ENCODE measurements at places on chromosomes 4 and X.

DNA sequence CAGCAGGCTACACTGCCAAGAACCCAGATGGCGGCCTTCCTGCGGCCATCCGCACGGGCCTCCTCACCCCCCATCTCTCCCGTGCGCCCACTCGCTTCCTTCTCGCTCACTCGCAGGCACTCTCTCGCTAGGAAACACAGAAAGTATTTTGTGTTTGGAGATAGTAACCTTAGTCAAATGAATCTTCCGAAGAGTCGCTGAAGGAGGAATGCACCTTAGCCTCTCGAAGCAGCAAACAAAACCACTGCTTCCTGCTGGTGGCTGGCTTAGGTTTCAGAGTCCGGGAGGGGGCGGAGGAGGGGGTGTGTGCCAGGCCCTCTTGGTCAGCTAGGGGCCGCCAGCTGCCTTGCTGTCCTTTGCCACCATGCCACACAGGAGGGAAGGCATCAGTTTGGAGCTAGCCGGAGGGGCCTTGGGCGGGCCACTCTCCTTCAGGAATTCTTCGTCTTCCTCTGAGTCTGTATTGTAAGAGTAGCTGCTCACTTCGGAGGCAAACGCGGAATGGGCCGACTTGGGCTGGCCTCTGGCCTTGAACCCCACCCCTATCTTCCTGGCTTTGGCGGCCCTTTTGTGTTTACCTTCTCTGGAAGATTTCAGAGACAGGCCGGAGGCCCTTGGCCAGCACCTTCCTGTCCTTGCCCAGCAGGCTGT, 73.2 kb upstream of the UCP1 start:
- DNase-seq, result no peak

DNA sequence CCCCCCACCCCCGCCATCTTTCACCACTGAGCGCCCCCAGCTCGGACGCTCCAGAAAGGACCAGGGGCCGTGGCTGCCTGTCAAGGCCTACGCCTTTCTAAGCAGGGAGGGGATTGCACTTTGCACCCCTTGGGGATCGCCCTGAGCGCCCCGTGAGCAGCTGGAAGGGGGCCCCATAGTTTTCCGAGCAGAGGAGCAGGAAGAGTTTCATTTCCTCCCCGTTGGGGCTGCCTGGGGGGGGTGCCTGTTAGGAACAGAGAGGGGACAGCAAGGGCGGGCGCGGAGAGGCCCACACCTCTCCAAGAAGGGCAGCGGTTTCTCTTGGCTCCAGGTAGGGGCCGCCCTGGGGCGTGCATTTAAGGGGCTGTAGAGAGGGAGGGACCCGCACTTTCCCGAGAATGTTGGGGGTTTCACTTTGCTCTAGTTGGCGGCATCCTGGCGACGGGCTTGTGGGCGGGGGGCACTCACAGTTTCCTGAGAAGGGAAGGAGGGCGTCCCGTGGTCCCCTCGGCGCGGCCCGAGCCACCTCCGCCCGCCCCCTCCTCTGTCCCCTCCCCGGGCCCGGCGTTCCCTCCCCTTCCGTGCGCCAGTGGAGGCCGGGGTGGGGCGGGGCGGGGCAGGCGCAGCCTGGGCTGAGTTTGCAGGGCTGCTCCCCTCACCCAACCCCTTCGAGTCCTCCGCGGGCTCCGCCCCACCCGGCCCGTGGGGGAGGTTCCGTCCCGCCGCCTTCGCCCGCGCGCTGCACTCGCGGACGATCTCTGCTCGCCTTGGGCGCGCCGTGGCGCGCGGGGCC, 82.3 kb upstream of the CD99 start:
- peak; percentile 70 for DNase-seq

DNA sequence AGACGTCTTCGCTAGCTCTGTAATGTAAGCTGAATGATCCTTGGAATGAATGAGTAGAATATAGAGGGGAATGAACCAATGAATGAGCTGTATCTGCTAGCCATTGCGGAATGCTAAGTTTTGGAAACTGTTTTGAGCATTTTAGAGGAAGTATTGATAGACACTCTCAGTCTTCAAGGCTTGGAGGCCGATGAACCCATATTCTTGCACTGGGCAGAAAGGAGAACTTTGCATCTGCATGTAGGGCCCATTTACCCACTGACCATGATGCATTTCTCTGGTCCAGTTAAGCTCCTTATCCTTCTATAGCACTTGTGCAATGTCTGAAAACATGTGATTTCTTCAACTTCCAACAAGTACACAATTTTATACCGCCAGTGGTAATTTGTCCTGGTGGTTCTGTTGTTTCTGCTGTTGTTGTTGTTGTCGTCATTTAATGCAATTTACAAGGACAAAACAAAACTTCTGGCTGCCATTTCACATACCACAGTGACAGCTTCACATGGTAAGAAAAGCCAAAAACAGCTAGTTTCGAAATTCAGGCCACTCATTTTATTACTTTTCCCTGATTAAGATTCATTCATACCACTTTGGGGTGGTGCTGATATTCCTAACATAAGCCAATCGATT, 85.0 kb upstream of the MTM1 start:
- DNase-seq, result no peak

DNA sequence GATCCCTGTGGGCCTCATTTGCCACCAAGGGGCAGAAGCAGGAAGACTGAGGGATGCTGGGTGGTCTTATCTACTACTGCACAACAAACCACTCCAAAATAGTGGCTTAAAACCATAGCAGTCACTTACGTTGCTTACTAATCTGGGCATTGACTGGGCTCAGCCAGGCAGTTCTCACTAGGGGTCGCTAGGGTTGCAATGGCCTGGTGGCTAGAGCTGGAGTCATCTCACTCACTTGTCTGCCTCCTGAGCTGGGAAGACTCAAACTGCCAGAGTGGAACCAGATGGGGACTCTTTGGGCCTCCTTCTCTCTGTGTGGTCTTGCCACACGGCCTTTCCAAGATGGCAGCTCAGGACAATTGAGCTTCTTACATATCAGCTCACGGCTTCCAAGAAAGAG, 216.3 kb upstream of the BCOR start:
- DNase-seq, result no peak

GRCh38 chrX:10126834-10127233, 29.9 kb upstream of the CLCN4 start:
- no peak for DNase-seq

DNA sequence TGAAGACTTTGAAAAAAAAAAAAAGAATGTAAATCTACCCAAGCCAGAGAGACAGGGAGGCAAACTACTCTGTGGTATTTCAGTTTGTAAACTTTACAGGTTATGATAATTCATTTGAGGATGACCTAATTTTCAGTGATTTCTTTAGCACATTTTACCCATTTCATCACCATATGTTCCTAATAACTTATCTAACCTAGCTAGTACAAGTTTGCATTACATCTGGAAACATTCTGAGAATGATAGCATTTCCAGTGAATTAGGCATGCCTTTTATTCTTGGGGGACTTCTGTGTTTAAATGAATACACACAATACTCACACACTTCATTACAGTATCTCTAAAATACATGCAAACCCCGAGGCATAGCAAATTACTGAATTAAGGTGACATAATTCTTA, 1055.5 kb downstream of the PCDH18 start:
- no peak for DNase-seq

- DNase-seq, result no peak
Measured at GRCh38 chr4:80926446-80926845, 104.1 kb upstream of the BMP3 start.
